M059J (cell line): ENCODE measurements at places on chromosomes 12 and 14. TPM values are rescaled to one million over a fixed set of nuclear protein-coding genes. Genes with fewer than 3 reads are reported as not detected.

The ANO4 gene
- 0.07 and 0.69 TPM in 2 replicates for total RNA-seq

DNA sequence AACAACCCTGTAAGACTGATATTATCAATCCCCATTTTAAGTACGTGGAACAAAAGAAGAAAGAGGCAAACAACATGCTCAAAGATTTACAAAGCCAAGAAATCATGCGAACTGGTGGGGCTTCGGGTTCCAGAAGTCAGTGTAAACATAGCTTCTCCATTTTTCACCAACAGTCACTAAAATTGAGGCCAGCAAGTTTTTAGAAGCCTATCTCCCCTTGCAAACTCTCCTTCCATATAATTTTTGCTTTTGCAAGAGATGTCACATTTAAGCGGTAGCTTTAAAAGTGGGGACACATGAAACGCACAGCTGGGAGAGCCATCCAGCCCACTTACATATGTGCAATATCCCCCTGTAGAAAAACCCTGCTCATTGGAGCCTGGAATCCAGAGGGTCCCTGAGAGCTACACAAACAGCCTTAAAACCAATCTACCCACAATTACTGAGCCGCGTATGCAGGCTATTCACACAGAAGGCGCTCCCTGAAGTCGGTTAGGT, 797 bp downstream of the SLC11A2 start:
- DNase-seq = no peak

GRCh38 chr12:29731591-29731990, 52.2 kb downstream of the TMTC1 start:
- no peak for DNase-seq

DNA sequence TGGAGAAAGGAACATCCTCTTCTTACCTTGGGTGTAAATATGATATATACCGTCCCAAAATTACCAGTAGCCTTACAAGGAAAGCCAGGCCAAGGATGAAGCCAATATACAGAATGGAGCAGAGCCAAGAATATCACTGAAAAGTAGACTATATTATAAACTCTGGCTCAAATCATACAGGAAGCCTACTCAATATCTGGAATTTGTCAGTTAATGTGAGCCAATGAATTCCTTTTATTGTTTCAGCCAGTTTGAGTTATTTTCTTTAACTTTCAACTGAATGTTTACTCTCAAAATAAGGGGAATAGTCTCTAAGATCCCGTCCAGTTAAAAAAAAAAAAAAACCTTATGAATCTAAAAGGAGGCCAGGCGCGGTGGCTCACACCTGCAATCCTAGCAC, 9.8 kb upstream of the DENND5B start:
- no peak for DNase-seq

DNA sequence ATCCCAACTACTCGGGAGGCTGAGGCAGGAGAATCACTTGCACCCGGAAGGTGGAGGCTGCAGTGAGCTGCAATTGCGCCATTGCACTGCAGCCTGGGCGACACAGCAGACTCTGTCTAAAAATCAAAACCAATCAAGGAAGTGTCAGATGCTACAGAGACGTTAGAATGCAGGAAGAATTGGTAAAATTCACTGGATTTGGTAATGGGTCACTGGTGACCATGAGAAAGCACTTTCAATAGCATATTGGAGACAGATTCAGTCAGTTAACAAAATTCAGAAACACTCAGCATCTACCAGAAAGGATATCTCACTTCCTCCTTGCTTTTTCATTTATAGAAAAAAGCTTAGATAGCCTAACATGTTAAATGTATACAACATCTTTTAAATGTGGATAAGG, 17.5 kb downstream of the BIN2 start:
- DNase-seq = no peak

GRCh38 chr12:29103539-29103974, 45.5 kb upstream of the FAR2 start:
- DNase-seq = peak; percentile 24

DNA sequence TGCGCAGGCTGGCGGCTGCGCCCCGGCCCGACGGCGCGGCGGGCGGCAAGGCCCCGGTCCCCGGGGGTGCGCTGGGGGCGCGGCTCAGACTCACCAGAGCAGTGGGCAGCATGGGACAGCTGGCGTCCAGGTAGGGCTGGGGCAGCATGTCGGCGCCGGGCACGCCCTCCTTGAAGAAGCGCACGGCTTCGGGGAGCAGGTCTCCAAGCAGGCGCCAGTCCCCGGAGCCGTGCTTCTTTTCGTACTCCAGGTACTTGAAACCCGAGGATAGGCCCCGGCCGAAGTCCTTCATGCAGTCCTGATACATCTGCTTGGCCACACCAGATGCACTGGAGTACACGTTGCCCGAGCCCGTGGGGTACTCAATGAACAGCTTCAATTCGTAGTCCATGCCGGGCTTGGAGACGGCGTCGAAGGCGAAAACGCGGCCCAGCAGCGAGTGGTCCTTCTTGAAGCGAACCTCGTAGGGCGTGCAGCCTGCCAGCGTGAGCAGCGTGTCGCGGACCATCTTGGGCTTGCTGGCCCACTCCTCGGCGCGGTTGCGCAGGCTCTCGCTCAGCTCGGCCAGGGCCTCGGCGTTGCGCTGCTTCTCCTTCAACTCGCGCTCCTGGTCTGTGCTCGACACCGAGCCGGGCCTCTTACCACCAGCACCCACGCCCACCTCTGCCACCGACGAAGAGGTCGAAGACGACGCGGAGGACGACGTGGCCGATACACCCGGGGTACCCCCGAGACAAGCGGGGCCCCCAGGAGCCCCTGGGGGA, 2.2 kb downstream of the IRF2BPL start:
- no peak for DNase-seq

DNA sequence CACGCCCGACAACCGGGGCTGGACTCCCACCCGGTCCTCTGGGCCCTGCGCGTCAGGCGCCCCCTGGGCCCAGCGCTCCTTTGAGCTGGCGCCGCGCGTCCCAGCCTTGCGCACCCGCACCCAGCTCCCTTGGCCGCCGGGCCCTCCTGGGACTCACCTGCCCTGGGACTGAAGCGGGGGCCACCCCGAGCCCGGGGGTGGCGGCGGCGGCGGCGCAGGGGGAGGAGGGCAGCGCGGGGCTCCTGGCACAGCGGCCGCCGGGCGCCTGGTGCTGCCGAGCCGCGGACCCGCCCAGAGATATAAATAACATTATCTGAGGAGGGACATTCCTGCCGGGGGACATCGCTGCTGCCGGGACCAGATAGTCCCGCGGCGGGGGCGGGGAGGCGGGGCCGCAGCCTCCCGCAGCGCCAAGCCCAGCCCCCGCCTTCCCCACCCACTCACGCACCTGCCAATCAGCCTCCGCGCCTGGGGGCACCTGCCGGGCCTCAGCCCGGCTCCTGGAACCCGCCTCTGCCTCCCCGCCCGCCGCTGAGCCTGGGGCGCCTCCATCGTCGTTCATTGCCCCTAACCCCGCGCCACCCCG, at the start of gene SPTB:
Gene SPTB, minus strand, starts transcription at position 273 of the 586 bp plus-strand sequence. CDS start 56,813 bp downstream, outside the sequence.
- peak; percentile 10 for DNase-seq

- DNase-seq = no peak
Measured at GRCh38 chr12:29054858-29055663, 94.0 kb upstream of the FAR2 start.

GRCh38 chr12:3380200-3381043, 110.6 kb upstream of the PRMT8 start:
- DNase-seq = no peak

The HOTAIR gene
- total RNA-seq = 5.0 and 7.4 TPM in 2 replicates

DNA sequence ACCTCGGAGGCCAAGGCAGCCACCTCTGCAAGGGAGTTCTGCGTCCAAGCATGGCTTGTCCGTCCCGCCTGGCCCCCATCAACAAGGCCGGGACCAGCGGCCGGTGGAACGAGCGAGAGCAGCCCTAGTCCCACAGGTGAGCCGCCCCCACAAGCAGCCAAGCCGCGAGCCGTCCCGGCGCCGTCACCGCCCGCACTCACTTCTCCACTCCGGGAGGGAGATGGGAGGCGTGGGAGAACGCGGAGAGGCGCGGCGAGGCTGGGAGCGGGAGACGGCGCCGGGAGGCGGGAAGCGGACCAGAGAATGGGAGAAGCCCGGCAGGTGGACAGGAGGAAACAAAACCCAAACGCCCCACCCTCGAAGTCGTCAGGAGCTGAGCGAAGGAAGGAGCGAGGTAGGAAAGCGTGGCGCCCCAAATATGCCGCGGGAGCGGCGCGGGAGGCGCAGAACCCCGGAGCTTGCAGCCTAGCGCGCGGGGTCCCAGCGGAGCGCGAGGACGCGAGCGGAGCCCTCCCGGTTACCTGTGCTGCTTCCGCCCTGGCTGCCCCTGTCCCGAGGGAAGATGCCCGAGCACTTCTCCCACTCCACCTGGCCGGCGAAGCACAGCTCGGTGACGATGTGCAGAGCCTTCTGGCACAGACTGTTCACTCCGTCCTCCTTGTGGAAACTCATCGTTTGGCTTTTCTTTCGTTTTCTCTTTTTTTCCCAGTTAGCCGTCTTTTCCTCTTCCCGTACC, 600 bp downstream of the SYT10 start:
- no peak for DNase-seq

DNA sequence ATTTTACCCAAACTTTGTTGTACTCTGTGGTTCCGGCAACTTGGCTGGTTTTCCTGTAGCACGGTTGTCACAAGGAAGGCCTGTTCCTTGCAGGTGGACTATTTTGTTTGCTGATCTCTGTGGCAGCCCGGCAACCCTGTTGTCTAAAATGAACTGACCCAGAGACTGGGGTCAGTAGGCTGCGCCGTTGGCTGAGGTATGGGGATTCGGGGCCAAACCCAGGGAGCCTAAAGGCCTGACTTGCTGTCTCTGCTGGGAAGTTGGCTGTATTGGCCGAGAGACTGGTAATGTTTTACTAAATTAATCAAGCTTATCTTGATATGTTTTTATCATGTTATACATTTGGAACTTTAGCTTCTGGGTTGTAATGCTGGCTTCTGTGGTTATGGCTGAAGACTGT, 13.8 kb downstream of the SMIM41 start:
- DNase-seq = no peak

GRCh38 chr14:25350021-25350420, 300.1 kb upstream of the STXBP6 start:
- DNase-seq = no peak

DNA sequence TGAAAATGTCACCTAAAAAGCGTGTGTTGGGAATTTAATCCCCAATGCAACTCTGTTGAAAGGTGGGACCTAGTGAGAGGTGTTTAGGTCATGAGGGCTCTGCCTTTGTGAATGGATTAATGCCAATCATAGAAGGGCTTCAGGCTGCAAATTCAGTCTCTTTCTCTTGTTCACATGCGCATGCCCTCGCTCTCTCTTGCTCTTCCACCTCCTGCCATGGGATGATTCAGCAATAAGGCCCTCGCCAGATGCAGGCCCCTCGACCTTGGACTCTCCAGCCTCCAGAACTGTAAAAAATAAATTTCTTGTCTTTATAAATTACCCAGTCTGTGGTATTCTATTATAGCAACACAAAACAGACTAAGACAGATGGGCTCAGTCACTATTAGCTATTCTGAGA, 55.4 kb downstream of the PLXNC1 start:
- no peak for DNase-seq

The BRI3BP gene
- total RNA-seq = 5.5 and 10.3 TPM in 2 replicates

The EML5 gene
- total RNA-seq = 0.64 and 0.96 TPM in 2 replicates

DNA sequence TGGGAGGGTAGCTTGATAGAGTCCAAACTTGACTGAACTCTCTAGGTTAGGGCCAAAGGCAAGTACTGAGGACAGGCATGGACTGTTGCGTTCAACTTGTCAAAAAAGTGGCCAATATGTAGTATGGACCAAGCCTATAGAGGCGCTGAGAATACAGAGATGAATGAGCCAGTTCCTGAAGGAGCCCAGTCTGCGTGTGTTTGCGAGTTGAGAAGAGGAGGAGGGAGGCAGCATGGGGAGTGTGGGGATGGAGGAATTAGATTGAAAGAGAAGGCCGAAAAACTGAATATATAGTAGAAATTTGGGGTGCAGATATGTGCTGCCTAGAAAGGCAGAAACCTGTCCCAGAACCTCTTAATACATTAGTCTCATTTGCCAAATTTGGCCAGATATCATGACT, 412.4 kb downstream of the PCNX1 start:
- peak; percentile 22 for DNase-seq

GRCh38 chr12:69602954-69603353, 7.8 kb downstream of the LRRC10 start:
- DNase-seq = no peak

DNA sequence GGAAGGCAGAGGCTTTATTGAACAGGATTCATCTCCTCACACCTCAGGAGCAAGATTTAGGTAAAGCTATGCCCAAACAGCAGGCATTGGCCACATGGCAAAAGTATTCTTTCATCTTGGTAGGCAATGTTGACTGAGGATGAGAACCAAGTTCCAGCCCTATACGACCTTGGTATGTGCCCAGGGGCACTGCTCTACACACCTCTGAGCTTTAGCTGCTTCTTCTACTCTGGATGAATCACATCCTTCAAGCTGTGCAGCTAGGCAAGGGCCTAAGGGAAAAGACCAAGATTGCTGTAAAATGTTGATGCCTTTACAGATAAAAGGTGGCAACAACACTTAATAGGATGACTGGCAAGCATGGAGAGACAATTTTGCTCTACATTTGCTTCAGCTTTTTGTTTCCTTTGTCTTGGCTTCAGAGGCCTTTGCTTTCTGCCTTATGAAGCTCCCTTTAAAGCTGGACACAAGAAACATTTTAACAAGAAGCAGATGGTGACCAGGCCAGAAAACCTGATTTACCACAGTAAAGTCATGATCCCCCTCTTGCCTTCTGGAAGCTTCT, 183.3 kb upstream of the KITLG start:
- peak; percentile 85 for DNase-seq

- no peak for DNase-seq
Measured at GRCh38 chr14:101823066-101823465, 61.6 kb downstream of the PPP2R5C start.

GRCh38 chr14:20801726-20802125, 918 bp downstream of the RNASE1 start:
- DNase-seq = no peak

The CFAP54 gene
- 0.57 and 1.8 TPM in 2 replicates for total RNA-seq

DNA sequence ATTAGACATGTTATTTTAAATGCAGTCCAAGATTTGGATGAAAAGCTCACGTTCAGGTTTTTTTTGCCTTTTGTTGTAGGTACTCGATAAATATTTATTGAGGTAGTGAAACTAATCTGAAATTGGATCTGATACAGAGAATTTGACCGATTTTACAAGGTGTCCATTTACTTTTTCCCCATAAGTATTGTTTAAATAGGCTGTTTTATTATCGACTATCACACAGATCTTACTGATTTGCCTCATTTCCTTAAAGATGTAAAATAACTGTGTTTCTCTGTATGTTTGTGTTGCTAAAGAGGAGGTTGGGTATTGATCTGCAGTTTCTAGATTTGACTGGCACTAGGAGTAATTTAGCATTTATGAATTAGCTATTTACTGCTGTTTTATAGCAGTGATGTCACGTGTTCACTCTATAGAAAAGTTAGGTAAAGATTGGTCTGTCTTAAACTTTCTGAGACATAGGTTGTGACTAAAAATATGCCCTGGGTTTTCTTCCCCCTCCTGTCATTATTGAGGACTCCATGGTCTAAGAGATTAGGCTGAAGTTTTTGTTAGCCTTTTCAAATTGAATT, 3.5 kb downstream of the RAP1B start:
- DNase-seq = no peak

DNA sequence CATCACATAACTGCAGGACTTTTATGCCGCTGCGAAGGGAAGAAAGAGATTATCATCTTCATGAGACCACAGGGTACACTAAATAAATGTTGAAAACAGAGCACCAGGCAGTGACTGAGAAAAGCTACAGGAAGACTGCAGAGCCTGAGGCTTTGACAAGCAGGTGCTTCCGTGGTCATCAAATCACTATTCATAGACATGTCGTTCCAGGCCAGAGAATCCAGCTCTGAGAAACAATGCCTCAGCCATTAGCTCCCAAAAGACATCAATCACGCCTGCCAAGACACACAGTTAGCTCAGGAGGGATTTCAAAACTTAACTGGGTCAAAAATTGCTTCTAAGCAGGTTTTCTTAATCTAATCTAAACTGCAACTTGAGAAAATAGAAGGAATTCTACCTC, 47.2 kb upstream of the GARIN6 start:
- peak; percentile 2 for DNase-seq
